Stimulated activated memory B cell treated with anti-CD40 and anti-IgM and Interleukin-4, amounts not matched to agents 10 μg/mL and 1 μg/mL and 100 μg/mL, for 72 hours (primary cell): ENCODE measurements at places on chromosomes 16 and 17.

GRCh38 chr17:17480593-17481148 lies 3.9 kb downstream of the MED9 start:
- no peak for ATAC-seq

- no peak for ATAC-seq
Measured at GRCh38 chr17:50604513-50604912, 30.2 kb upstream of the ABCC3 start.

- ATAC-seq: no peak
Measured at GRCh38 chr17:53092072-53092471, 730.7 kb upstream of the KIF2B start.

DNA sequence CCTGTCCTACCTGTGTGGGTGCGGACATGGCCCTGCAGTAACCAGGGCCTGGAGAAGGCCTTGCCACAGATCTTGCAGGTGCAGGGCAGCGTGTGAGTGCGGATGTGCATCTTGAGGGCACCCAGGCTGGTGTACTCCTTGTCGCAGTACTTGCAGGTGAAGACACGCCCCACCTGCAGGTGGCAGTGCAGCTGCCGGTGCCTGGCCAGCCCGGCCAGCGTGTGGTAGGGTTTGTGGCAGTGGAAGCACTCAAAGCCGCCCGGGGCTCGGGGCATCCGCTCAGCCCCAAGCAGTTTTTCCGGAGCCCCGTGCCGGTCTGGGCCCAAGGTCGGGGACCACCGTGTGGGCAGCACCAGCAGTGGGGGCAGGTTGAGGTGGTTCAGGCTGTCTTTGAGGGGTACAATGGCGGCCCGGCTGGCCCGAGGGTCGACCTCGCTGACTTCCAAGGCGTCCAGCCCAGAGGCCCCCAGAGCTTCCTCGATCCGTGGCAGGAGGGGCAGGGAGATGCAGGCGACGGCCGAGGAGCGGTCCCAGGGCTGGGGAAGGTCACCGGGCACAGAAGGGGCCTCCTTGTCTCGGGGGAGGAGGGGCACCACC lies 5.1 kb downstream of the SNAI3 start:
- ATAC-seq: peak; percentile 73

GRCh38 chr17:74677558-74678466 lies 34.9 kb downstream of the CD300LF start:
- ATAC-seq: no peak

GRCh38 chr17:207775-208174 lies 26.3 kb upstream of the DOC2B start:
- ATAC-seq: no peak

DNA sequence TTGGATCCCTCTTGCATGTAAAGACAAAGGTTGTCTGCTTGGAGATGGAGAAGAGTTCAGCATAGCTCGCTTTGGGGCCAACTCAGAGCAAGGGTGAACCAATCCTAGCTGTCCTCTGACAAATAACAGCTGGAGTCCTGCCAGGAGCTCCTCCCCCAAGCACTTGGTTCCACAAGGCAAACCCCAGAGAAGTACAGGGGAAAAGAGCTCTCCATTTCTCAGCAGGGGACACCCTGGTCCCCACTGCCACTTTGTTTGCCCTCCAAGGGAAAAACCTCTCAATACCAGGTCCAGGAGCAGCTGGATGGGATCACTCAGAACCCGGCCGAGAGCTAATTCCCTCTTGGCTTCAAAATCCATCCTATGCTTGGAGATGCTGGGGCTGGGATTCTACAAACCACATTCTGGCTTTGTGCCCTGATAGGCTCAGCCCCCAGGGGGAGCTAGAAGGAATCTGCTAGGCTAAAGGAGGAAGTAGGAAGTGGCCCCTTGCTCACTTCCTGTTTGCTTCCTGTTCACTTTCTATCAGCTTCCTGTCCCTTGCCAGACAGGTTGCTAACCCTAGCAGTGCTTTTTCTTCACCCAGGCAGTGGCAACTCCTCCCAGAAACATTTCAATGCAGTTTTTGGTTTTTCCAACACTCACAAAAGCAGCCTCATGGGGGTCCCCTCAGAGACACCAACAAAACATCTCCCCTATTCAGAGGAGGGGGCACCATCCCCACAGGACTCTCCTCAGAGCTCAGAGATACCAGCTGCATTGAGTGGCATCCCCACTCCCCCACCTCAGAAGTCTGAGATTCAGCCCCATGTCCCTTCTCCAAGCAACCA lies 30.7 kb downstream of the CDRT4 start:
- ATAC-seq: no peak

DNA sequence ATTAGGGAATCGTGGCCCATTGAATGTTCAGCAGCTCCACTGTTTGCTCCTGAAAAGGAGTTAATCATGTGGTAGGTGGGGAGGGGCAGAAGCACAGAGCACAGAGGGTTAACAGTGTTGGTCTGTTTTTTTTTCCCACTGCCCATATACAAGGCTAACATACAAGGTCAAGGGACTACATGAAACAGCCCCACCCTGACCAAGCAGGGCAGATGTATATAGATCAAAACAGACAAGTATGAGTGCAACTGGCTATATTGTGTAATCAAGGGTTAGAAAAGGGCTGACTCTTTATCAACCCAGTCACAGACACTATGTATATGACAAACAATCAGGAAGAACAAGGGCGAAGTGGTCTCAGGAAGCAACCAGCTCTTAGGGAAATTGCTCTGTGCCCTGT lies 186.6 kb upstream of the CDH11 start:
- ATAC-seq: no peak

GRCh38 chr17:58531661-58532554 lies 17.5 kb upstream of the MTMR4 start:
- peak; percentile 87 for ATAC-seq

DNA sequence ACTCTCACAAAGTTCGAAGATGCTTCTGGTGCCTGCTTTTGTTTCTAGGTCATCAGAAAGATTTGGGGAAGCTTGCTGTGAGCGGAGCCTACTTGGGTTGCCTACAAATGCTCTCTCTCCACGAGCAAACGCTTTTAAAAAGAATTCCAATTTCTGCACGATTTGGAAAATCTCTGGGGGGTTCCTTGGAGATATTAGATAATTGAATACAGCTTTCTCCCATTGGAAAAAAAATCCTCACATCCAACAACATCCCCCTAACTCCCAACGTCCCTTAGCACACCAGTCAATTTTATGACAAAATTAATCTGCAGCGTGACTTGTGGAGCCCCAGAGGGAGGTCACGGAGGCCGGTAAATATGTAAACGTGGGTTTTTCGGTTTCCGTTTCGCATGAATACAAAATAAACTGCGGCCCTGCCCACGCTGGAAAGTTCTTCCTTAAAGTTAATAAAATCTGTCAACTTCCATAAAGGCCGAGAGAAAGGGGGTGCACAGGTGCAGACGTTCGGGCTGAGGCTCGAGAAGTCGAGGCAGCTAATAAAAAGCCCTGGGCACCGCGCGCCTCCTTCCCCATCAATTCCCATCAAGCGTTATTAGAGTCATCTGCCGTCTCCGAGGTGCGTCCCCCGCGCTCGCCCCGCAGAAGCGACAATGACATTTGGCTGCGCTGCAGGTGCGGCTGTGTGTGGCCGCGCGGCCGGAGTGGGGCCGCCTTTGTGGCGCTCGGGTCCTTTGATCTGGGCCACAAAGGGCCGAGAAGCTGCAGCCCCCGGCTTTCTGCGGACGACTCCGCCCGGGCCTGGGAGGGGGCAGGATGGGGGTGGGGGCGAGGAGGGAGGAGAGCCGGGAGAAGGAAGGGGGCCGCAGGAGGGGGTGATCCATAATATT lies 37.6 kb downstream of the SALL1 start:
- ATAC-seq: no peak

DNA sequence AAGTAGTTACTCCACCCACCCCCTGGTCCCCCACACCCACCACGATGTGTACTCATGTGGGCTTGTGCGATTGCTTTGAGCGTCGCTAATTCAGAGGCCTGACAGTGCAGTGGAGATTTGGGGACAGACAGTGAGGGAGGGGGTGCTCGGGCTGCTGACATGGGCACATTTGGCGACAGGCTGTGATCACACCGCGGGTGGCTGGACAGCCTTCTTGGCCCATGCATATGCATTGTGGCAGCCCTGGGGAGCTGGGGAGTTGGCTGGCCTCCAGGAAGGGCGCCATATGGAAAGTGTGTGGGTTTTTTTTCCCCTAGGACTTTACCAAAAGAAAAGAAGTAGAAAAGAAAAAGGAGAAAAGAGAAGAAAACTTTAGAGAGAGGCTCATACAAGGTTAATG lies 275.5 kb upstream of the N4BP1 start:
- ATAC-seq: no peak

DNA sequence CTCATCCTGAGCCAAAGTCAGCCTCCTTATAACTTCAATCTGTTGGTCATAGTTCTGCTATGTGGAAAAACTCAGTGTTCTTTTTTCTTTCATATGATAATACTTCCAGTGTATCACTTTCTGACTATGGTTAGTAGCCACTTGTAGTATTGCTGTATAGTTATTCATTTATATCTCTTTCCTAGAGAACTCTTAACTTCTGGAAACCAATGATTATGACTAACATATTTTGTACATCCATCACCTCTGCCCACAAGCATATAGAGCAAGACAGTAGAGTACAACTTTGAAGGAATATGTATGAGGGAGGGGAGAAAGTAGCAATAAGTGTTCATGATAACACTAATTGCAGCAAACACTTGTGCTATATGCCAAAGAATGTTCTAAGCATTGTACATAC lies 38.6 kb downstream of the COX10 start:
- no peak for ATAC-seq

GRCh38 chr16:49608779-49609178 lies 235.2 kb downstream of the C16orf78 start:
- no peak for ATAC-seq

GRCh38 chr17:76546556-76547182 lies 6.8 kb downstream of the PRCD start:
- no peak for ATAC-seq

DNA sequence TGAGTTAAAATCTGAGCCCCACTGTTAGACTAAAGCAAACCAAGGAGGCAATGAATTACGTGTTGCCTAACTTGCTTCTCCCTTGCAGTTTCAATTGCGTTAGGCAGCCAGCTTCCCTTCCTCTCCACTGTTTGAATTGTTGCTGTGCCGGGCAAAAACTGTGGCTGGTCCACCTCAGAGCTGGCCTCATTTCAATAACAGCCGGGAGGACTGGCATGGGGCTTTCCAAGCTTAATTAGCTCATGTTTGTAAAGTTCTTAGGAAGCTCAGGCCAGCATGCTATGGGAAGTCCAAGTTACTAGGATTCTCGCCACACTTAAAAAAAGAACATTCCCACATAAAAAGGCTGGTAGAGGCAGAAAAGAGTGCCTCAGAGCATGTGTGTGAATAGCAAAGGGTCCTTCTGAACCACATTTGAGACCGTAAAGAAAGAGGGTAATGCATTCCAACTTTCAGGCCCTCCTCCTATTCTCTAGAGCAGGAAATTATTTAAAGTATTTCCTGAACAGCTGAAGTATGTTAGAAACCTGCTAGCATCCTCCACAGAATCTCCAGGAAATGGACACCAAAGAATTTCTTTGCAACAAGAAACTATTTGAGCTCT lies 79.0 kb upstream of the SMURF2 start:
- no peak for ATAC-seq
